AG10803 (cell line): ENCODE measurements at places on chromosomes 11 and 22.

- no peak for DNase-seq
Observed at GRCh38 chr11:15764326-15764725, 592.0 kb downstream of the SOX6 start.

DNA sequence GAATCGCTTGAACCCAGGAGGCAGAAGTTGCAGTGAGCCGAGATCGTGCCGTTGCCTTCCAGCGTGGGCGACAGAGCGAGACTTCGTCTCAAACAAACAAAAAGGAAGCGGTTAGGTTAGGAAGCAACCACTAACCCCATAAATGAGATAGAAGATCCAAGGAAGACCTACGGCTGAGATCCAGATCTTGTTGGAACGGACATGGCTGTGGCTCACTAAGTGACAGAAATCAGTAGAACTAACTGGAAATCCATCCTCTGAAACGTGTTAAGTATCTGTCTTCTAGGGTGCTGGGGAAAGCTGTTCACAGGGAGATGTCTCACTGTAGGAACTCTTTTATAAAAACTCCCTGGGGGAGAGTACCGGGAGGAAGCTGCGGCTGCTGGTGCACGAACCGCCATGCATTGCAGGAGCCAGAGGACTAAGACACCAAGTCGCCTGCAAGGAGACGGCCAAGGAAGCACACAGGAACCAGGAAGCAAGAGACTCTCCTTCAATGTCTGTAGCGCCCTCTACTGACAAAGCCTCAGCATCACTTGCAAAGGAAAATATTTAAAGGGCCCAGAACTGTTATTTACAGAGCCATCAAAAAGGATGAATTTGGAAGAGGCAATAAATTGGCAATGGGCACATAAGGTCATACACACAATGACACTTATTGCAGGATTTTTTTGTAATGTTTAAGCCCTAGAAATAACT, 16.9 kb upstream of the SPTY2D1 start:
- peak; percentile 48 for DNase-seq

- no peak for DNase-seq
Observed at GRCh38 chr11:122486793-122487495, 168.6 kb upstream of the UBASH3B start.

GRCh38 chr11:110478410-110478809, 48.7 kb downstream of the FDX1 start:
- DNase-seq: no peak

DNA sequence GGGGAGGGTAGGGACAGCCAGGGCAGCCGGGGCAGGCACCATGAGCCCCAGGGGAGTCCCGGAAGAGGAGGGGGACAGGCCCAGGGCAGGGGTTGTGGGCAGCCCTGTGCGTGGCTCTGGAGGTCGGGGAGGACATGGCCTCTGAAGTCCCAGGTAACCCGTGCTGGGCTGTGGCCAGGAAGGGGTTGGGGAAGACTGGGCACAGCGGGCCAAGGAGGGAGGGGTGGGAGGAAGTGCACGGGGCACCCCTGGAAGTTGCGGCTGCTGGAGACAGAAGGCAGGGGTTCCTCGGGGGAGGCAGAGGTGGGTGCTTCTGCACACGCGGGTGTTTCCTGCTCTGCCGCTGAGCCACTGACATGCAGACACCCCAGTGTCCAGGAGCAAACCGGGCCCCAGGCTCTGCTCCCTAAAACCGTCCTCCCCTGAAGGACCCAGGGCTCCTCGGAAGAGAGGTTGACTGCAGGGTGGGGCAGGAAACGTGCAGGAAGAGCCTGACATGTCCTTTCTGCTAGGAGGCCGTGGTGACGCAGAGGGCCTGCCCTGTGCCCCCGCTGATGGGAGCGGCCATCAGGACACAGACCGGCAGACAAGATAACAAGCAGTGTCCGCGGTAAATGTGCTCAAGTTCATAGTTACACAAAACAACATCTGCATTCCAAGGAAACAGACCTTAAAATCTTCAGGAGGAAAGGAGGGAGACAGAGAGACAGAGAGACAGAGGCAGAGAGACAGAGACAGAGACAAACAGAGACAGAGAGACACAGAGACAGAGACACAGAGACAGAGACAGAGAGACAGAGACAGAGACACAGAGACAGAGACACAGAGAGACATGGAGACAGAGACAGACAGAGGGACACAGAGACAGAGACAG, 5.7 kb downstream of the TNNI2 start:
- DNase-seq: no peak

GRCh38 chr11:122895563-122895962, 13.0 kb downstream of the JHY start:
- no peak for DNase-seq

- DNase-seq: no peak
Observed at GRCh38 chr22:39699631-39700360, 129.2 kb downstream of the CACNA1I start.

GRCh38 chr11:77661670-77662069, 24.1 kb upstream of the CLNS1A start:
- DNase-seq: no peak

DNA sequence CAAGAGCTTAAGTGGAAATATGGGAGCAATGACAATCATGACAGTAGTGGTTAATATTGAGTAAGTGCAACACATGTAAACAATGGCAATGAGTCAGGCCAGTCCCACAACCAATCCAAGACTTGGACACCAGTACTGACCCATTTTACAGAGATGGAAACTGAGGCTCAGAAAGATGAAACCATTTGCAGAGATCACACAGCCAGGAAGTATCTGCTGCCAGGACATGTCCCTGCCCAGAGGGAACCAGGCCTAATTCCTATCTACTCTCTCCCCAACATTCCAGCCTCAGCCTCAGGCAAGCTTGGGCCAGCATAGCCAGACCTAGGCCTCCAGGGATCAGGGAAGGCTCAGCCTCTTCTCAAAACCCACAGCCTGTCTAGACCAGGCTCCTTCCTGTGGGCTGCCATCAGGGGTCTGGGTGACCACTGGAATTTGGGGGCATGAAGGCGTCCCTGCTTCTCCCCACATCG, 395.1 kb downstream of the MN1 start:
- DNase-seq: peak; percentile 38

GRCh38 chr11:11985016-11985715, 23.3 kb downstream of the DKK3 start:
- peak; percentile 93 for DNase-seq

DNA sequence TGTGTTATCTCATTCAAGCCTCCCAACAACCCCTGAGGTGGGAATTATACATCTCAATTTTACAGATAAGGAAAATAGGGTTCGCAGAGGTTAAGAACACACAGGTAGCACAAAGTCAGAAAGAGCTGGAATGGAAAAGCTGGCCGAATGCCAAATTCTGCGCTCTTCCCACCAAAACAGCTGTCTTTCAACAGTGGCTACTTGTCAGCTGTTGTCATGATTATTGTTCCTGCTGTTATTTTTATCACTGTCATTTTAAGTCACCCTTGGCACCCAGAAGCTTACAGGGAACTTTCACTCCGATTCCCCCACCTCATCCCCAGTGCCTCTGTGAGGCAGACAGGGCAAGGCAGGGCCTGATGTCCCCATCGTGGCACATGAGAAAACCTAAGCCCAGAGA, 74.5 kb upstream of the CSNK2A3 start:
- no peak for DNase-seq

GRCh38 chr11:92380882-92381281, 156.3 kb downstream of the FAT3 start:
- peak; percentile 71 for DNase-seq

- DNase-seq: peak; percentile 12
Observed at GRCh38 chr11:108854346-108854745, 189.5 kb downstream of the DDX10 start.

- no peak for DNase-seq
Observed at GRCh38 chr22:23579870-23580575, at the start of gene IGLL1. Gene IGLL1, minus strand, starts transcription at chr22:23580290. Its CDS starts 100 bp downstream, at chr22:23580190.

GRCh38 chr11:2271077-2271326, 614 bp upstream of the ASCL2 start:
- no peak for DNase-seq

GRCh38 chr22:45547731-45548130, 45.0 kb downstream of the FBLN1 start:
- no peak for DNase-seq

DNA sequence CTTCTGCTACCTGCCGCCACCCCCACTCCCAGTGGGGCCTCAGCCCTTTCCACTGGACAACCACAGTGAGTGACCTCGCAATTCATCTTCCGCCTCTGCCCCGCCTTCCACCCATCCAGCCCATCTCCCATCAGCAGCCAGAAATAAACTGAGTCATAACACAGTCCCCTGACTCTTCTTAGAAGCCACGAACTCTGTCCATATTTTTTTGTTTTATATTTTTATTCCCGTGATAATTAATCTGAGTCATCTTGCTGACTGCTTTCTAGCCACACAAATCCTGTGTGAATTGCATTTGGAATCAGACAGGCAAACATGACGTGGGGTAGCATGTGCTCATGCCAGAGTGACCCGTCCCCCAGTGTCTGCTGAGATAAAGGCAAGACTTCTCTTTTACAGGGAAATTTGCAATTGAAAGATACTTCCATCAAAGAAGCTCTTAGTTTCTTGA, 7.0 kb downstream of the FADD start:
- peak; percentile 67 for DNase-seq

DNA sequence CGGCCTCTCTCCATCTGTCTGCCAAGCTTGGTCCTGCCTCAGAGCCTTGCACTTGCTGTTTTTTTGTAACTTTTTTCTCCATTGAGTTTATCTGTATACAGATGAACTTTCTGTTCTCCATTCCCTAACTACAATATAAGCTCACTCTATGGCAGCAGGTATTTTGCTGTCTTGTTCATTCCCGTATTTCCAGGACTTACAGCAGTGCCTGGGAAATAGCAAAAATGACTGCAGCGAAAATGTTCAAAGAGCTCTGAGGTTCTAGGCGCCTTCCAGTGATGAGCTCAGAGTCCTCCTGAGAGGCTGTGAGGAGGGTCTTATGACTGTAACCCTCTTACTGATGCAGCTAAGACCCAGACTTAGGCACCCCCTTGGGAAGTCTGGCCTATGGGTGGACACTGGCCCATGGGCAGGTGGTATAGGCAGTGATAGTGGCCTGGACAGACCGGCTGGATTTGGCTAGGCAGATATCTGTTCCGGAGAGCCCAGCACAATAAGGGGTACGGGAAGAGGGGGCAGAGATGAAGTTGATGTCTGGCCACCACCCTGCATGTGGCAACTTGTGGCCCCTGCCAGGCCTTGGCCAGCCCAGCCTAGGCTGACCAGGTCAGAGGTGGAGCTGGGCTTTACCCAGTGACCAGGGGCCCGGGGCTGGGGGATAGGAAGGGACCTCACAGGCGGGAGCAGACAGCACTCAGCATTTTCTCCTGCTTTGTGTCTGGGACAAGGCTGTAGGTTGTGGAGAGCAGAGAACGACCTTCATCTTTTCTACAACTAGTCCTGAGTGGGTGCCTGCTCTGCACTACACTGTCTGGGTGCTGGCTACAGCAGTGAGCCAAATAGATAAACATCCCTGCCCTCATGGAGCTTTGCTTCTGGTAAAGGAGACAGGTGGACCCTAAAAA, 4.6 kb downstream of the ATF4 start:
- DNase-seq: no peak

DNA sequence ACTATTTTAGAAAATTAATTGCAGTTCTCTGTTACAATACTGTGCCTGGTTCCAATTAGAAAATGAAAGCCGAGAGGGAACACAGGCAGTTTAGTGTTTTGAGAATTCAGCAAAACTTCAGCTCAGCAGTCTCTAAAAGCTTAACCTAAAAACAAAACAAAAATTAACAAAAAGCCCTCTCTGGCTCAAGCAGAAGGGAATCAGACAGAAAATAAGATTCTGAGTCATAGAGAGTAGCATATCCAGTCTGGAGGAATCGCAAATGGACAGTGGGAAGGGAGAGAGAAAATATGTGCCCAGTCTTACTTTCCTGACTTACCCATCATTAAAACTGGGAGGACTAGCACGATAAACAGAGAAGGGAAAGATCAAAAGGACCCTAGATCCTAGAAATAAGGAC, 38.1 kb upstream of the CHRM4 start:
- peak; percentile 21 for DNase-seq

- DNase-seq: no peak
Observed at GRCh38 chr22:37498289-37498909, 12.2 kb upstream of the MFNG start.
